ENCODE measurements at places on chromosomes 16 and 17.

GRCh38 chr16:55577887-55578286 is 11.4 kb downstream of the CAPNS2 start:
- DNase-seq, result no peak

DNA sequence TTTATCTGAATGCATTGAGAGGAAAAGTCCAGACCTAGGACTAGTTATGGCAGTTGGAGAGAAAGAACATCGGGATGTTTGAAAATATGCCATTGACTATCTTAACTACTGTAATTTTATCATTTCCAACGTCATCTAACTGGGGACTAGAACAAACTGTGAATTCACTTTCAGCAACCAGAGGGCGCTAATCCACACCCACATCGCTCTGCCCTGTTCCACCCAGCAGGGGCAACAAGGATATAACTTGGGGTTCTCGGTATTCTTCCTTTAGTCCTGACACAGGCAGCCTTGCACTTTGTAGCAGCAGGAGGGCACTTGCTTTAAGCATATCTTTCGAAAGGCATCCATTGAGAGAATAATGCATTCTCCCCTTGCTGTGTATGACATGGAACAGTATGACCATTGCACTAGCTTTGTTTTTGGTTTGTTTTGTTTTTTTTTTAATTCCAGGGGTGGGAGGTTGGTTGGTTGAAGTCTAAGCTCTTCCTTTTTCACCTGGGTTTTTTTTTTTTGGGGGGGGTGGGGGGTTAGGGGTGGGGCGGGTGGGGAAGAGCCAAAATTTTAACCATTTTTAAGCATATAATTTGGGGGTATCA is 31.5 kb downstream of the SIAH1 start:
- DNase-seq, result peak; percentile 50

DNA sequence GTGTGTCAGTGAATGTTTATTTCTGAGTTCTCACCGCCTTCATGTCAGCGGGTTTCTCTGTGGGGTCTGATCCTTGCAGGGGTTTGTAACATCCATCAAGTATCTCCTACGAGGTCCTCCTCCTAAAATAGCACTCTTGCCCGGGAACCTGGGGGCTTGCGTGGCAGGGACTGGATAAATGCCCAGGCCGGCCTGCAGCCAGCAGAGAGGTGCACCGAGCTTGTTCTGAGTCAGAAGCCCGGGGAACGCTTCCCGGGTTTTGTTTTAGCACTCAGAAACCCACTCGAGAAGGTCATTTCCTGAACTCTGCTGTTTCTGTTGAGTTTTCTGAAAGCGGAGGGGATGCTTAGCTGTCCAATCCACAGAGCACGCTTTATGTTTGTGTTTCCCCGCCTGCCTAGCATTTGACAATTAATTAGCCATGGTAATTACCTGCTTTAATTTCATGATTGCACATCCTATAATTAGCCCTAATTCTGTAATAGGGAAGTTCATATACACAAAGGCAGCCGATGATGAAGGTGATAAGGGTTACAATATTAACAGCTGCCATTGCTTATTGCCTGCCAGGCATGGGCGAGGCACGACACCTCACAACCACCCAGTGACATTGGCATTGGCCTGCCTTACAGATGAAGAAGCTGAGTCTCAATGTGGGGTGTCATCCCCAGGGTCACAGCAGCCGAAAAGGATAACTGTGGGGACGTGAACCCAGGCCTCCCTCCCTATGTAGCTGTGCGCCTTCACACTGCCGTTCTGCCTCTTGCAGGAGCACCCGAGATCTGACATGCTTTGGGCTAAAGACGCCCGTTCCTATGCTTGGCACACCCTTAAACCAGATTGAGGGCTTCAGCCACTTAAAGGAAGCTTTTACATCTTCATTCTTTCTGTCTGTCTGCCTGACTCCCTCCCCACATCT is 333.1 kb downstream of the CPPED1 start:
- DNase-seq, result no peak

GRCh38 chr16:80341263-80341662 is 199.5 kb upstream of the DYNLRB2 start:
- DNase-seq, result no peak

DNA sequence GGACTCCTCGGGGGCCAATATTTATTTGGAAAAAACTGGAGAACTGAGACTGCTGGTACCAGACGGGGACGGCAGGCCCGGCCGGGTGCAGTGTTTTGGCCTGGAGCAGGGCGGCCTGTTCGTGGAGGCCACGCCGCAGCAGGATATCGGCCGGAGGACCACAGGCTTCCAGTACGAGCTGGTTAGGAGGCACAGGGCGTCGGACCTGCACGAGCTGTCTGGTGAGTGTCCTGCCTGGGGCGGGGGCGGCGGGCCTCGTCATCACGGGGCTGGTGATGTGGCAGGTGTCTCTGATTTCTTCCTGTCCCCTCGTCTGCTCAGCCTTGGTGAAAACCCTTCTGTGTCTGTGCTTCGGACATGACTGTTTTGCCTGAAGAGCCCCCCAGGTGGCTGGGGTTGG is 5.7 kb downstream of the METRNL start:
- no peak for DNase-seq
